ENCODE measurements at places on chromosomes 6 and 20.

- no peak for DNase-seq
Observed at GRCh38 chr6:150263765-150264404, 104.9 kb upstream of the IYD start.

DNA sequence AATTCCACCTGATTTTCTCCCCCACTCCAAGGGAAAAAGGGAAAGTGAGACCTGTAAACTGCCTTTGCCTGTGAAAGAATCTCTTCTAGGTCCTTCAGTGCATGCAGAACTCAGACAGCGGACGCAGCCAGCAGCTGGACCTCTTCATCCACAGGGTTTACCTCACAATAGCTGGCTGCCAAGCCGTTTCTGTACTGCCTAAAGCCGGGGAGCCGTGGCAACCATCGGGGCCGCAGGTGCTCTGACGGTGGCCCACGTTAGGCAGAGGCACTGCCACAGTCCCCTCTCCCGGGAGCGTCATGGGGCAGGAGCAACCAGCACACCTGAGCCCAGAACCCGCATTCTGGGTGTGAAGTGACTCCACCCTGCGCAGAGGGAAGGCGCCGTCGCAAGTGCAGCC lies 206.1 kb downstream of the TTLL2 start:
- DNase-seq, result no peak

- DNase-seq, result no peak
Observed at GRCh38 chr6:152091851-152092341, 284.4 kb downstream of the ESR1 start.

GRCh38 chr20:38692436-38693411 lies 31.6 kb upstream of the SLC32A1 start:
- DNase-seq, result no peak

- no peak for DNase-seq
Observed at GRCh38 chr6:112480553-112480952, 133.4 kb downstream of the RFPL4B start.

- no peak for DNase-seq
Observed at GRCh38 chr20:45987108-45987780, 15.2 kb upstream of the ZNF335 start.

DNA sequence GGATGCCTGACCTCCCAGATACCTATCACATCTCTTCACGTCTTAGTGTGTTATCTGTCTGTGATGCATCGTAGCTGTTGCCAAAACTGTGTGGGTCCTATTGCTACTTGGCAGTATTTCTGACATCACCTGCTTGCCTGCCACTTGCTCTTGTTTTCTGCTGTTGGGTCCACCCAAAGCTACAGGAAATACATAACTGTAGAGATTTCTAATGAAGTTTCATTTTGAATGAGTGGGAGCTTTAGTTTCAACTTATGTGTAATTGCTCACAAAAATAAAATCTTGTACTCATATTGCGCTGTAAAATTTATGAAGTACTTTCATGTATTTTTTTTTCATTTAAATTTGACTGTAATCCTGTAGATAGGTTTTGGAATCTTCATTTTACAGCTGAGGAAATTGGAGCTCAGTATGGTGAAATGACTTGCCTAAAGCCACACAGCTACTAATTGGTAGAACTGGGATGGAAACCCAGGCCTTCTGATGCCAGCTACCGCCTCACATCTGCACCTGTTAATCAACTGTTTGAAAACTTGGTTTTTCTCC lies 113.6 kb upstream of the MAN1A1 start:
- DNase-seq, result peak; percentile 75

DNA sequence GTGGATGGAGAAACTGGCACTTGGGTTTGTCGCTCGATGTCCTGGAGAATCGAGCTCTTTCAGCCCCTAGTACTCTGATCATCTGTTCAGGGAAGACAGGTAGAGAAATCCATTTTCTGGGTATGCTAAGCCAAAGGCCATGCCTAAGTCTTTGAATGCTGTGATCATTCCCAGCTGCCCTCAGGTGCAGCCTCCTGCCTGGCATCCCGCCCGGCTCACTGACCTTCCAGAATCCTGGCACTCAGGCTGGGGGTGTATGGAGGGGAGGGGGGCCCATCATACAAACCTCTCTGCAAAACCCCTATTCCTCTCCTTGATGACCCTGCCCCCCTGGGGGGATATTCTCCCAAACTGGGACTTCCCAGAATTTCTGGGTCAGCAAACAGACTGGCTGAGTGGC lies 28.6 kb downstream of the C20orf203 start:
- DNase-seq, result no peak

- no peak for DNase-seq
Observed at GRCh38 chr6:43759907-43760206, 10.2 kb upstream of the VEGFA start.

DNA sequence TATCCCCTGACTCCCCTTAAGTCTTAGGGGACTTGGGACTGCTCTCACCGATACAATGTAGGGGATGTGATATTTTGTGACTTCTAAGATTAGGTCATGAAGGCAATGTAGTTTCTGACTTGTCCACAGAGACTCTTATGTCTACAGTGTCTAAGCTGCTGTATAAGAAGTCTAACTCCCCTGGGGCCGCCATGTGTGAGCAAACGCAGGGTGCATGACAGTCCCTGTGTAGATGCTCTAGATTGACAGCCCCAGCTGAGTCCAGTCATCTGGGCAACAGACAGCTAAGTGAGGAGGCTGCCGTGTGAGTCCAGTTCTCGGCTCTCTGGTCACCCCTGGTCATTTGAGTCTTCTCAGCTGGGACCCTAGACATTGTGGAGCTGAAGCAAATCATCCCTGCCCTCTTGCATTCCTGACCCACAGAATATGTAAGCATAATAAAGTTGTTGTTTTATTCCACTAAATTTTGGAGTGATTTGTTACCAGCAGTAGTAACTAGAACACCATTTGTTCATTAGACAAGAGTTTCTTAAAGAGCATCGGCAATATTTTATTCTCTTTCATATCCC lies 743.3 kb upstream of the CHD6 start:
- no peak for DNase-seq

DNA sequence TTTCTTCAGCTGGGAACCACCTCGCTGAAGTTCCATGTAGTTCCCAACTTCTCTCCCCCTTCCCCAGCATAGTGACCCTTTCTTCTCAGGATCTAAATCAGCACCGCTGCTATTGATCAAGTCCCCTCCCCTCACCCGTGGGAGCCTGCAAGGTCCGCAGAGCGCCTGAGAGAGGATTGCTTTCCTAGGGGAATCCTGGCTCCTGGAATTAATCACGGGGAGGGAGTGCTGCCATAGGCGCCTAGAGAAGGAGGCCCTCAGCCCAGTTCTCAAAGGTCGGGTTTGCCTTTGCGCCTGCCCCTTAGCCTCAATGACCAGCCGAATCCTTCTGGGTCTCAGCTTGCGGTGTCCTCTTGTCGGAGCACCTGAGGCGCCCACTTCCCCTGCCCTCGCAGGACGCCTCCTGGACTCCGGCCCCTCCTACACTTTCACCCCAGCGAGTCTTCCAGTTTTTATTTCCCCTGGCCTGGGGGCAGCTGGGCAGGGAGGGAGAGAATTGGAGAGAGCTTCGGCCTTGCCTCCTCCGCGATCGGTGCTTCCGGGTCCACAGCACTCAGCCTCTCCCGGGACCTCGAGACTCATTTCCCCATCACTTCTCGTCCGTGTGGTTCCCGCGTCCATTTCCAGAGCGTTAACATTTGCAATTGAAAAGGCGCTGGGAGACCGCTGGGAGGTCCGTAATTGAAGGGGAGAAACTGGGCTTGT lies 3.1 kb upstream of the NKX2-2 start:
- no peak for DNase-seq

GRCh38 chr6:44097782-44098317 lies 29.4 kb downstream of the MRPL14 start:
- DNase-seq, result no peak

- no peak for DNase-seq
Observed at GRCh38 chr20:58129721-58130151, 98.7 kb downstream of the ANKRD60 start.

DNA sequence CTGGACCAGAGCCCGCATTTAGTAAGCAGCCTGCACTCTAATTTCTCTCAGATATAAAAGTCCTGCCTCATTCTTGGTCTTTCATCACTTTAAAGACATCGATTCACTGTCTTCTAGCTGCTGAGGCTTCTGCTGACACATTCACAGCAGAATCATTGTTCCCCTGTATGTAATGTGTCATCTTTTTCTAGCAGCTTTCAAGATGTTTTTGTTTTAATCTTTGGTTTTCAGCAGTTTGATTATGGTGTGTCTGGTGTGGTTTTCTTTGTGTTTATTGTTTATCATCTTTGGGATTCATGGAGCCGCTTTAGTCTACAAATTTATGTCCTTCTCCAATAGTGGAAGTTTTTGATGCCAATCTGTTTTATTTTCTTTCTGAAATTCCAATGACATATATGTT lies 157.3 kb upstream of the STMND1 start:
- DNase-seq, result no peak

- DNase-seq, result no peak
Observed at GRCh38 chr6:38371881-38372280, 267.8 kb downstream of the BTBD9 start.

- no peak for DNase-seq
Observed at GRCh38 chr20:8808202-8808535, 260.7 kb upstream of the PLCB4 start.

DNA sequence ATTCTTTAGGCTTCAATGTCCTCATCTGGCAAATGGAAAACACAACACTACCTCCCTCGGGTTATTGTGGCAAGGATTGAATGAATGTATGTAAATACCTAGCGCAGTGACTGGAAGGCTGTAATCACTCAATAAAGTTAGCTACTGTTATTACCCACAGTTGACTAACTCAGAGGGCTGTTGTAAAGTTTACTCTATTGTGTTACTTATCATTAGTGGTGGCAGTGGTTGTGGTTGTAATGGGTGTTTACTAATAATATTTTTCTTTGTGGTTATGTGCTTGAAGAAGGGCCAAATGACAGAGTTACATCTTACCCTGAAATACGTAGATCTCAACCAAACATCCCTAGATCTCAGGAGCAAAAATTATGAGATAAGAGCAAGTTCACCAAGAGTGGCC lies 42.0 kb upstream of the PXDC1 start:
- peak; percentile 36 for DNase-seq

DNA sequence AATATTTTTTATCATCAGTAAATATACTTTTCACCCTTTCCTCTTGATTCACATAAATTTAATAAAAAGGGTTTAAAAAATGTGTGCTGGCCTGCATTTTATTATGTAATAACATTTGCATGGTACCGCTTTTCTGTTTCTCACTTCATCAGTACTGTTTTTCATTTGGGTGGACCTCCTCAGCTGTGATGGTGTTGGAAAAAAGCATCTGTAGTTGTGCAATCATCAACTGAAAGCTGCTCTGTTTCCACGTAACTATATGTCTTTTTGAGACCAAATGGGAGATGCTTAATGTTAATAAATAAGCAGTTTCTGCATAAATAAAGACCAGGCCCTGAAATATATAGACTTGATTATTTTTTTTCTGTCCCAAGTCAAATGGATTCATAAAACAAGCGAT lies 31.6 kb upstream of the CENPW start:
- no peak for DNase-seq

GRCh38 chr6:106099235-106099537 lies 13.1 kb downstream of the PRDM1 start:
- DNase-seq, result no peak

DNA sequence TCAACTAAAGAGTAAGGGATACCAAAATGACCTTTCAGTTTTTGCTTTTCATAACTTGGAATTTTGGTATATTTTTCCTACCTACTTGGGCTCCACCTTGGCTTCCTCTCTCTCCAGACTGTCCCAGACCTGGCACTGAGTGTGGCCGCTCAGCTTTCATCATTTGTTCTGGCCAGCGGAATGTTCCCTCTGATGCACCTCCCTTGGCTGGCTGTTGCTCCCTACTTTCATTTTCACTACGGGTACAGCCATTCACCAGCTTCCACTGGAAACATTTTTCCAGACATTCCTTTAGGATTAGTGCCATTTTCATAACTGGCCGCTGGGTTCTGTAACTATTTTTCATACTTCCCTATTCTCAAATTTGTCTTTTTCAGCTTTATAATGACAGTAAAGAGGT lies 487.4 kb downstream of the TENT5A start:
- no peak for DNase-seq

DNA sequence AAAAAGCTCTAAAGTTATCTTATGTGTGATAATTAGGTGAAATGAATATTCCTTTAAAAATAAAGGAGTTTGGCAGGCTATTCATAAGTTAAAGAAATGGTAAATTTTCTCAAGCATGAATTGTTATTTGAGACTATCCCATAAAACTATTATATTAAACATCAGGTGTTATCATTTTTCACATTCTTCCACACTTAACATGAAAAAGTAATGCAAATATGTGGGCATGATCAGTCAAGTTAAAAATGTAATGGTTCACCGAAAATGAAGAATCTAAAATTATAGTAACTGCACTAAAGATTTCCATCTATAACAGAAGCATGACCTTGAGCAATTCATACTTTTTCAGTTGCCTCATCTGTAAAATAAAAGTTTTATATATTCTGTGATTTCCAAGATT lies 110.8 kb downstream of the KHDRBS2 start:
- no peak for DNase-seq

DNA sequence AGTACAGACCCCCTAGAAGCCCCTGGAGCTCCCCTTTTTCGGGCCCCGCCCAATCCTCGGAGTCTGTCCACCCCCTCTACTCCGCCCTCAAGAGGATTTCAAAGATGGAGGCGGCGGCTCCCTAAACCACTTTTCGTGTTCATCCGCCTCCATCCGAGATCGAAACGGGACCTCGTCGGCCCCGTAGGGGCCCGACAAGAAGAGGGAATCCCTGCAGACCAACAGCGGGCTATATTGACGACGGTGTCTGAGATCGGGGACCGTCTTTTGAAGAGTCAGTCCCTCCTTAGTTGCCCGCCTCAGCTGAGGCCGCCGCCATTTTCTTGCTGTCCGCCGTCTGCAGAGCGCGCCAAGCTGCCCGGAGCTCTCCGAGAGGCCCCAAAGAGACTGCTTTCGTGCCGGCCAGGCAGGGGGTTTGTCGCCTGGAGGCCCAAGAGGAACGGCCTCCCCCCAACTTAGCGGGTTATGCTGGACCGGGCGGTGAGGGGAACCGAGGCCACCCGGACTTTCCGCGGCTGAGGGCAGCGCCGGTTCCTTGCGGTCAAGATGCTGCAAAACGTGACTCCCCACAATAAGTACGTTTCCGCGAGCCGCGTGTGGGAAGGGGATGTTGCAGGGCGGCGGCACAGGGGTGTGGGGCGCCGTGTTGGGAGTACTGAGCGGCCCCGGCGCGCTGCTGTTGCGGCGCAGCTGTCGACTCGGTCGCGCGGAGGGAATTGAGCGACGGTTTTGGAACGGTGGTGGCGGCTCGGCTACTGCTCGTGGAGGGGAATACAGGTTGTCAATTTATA lies 4.2 kb downstream of the BRD2 start:
- DNase-seq, result no peak

Measured in GM12878 (cell line).